ENCODE measurements at places on chromosomes 16 and 17.

DNA sequence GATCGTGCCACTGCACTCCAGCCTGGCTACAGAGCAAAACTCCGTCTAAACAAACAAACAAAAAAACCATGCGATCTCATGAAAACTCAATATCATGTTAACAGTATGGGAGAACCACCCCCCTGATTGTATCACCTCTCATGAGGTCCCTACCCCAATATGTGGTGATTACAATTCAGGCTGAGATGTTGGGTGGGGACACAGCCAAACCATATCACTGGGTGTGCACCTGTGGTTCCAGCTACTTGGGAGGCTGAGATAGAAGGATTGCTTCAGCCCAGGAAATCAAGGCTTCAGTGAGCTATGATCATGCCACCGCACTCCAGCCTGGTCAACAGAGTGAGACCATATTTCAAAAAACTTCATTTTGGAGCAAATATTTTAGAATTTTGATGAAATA lies 1094.7 kb upstream of the CDH8 start:
- DNase-seq: no peak

DNA sequence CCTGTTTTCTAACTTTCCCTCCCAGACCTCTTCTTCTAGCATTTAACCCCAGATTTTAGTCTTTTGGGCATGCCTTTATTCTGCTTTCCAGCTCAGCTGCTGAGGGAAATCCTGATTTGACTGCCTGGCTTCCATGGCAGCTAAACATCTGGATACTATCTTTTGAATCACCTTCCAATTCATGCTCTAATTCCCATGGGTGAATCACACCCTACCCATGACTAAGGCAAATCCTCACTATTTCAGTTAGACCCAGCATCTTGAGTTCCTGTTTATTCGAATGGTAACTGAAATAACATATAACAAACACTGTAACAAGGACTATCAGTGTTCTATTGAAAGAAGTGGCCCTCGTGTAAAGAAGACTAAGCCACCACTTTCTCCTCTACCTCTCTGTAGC lies 29.8 kb downstream of the CA10 start:
- no peak for DNase-seq

DNA sequence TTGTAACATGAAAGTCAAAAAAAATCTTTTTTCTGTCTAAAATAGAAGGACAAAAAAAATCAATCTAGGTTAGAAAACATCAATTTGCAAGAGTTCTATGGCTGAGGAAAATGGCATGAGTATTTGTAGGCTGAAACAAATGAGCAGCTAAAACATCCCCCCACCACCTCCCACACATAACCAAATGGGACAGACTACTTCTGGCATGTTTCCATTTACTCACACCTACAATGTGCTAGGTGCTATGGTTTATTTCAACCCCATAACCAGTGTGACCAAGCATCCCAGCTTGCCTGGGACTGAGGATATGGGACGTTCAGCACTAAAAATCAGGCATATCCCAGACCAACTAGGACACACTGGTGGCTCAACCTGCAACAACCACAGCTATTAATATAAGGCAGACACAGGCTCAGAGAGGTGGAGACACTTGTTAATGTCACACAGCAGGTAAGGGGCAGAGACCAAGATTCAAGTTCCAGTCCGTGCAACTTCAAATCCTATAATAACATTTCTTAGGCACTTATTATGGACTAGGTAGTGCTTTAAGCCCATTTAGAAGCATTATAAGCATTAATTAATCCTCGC lies 96.0 kb downstream of the XYLT1 start:
- no peak for DNase-seq

GRCh38 chr16:62548095-62548494 lies 511.9 kb upstream of the CDH8 start:
- no peak for DNase-seq

DNA sequence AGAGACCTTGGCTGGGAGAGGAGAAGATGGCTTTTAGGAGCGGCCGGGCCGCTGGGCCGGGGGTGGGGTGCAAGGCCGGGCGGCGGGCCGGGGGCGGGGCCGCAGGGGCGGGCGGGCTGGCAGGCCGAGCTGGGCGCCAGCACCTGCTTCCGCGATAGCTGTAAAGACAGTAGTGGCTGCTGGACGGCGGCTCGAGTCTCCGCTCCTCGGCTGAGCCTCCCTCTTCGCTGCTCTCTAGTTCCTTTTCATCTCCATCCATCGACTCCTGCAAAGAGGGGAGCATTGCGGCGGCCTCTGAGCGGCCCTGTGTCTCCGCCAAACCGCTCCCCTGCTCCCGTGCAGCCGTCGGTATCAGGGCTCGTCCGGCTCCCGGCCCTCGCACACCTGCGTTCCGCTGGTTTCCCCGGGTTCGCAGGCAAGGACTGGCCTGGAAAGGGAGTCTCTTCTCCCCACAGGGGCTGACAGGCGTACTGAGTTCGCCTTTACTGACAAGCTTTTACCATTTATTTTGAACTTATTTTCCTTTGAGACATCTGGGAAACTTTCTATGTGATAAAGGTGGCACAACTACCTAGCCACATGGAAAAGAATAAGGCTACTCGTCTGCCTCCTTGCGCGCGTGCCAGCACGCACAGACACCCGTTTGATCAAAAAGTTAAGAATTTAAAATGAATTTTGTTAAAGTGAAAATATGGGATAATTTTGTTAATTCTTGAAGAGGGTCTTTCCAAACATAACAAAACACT lies at the start of gene C17orf75:
TSS of gene C17orf75 (minus strand) at position 317 of the 746 bp plus-strand sequence. CDS start at position 283, 34 bp downstream.
- DNase-seq: peak; percentile 62

DNA sequence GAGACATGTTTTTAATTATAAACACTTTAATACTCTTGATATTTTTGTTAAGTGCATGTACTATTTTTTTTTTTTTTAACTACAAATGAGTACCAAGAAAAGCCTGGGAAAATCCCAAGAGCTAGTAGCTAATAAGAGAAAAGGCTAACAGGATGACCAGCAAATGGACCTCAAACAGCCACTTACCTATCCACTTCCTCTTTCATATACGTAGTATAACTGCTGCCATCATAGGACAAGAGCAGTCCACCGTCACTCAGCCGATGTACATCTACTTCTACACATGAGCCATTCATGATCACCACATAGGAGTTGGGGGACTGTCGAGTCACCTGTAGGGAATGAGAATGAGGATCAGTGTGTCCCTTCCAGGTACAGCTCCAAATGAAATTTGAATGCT lies 128.0 kb upstream of the C17orf78 start:
- no peak for DNase-seq

GRCh38 chr16:22317001-22317530 lies 19.9 kb downstream of the POLR3E start:
- DNase-seq: no peak

DNA sequence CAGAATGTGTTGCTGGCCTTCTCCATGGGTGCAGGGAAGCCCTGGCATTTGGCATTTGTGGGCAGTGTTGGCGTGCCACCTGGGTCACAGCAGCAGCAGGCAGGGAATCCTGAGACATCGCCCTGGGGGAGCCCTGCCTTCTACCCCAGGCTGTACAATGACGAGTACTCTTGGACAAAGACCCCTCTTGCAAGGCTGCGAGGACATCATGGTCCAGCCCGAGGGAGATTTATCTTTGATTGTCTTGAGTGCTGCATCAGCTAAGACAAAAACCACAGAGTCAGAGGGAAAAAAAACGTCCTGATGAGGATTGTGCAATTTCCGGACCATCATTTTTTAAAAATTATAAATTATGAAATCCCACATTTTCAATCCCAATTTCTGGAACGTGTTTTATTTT lies 3.7 kb downstream of the CRISPLD2 start:
- DNase-seq: no peak

- DNase-seq: no peak
These were observed 36.0 kb downstream of the CLUAP1 start for GRCh38 chr16:3536851-3537250.

- DNase-seq: no peak
These were observed 64.2 kb downstream of the GNA13 start for GRCh38 chr17:64992325-64992802.

DNA sequence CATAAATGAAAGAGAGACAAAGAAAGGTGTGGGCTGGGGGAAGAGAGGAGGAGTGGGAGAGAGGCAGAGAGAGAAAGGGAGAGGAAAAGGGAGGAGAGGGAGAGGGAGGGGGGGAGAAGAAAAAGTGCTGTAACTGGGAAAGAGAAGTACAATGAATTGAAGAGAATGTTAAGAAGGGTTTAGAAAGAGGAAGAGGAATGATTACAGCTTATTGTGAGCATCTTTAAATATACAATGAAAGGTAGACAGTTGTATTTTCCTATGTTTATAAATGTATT lies 229.1 kb upstream of the PMFBP1 start:
- no peak for DNase-seq

DNA sequence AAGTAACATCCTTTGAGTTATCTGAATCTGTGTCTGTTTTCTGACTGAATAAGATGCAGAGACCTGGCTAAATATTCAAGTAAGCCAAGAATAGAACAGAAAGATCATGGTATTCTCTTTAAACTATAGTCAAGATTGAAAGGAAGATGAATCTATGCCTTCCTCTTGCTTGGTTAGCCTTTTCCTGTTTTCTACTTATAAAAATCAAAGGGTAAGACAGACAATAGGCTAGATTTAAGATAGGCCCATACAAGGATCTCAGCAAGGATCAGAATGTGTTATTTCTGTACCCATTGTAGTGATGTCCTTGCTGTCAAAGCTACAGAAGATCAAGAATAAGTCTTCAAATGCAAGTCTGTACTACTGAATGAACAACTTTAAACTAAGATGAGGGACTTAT lies 7.0 kb upstream of the CDR2 start:
- no peak for DNase-seq

DNA sequence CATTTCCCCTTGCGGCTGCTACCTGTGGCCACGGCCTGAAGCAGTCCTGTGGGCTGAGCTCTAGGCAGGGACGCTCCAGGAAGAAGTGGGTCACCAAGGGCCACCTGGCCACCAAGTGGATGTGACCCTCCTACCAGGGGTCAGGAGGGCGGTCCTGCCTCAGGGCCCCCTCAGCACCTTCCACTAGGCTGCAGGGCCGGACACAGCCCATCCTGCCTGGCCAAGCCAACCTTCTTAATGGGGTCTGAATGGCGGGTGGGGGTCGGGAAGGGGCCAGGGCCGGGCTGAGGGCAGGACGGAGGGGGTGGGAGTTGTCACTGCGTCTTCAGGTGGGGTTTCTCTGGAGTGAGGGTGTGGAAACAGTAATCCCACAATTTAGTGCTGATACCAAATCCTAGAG lies 13.2 kb upstream of the MLKL start:
- DNase-seq: no peak

GRCh38 chr17:12955521-12955920 lies 62.3 kb downstream of the ELAC2 start:
- no peak for DNase-seq

DNA sequence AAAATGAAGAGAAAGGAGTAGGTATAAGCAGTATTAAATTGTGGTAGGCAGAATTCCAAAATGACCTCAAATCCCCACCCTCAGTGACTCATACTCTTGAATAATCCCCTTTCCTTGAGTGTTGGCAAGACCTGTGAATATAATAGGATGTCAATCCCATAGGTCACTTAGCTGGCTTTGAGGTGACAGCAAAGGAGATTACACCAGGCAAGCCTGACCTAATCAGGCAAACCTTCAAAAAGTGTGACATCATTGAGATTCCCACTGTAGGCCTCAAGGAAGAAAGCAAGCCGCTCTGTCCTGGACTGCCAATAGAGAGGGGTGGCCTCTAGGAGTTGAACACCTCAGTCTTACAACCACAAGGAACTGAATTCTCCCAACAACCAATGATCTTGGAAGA lies 535.2 kb downstream of the RBFOX1 start:
- no peak for DNase-seq

- DNase-seq: peak; percentile 29
These were observed 7.0 kb downstream of the KRT14 start for GRCh38 chr17:41579484-41580243.

GRCh38 chr16:86100205-86101136 lies 201.5 kb downstream of the IRF8 start:
- DNase-seq: no peak

DNA sequence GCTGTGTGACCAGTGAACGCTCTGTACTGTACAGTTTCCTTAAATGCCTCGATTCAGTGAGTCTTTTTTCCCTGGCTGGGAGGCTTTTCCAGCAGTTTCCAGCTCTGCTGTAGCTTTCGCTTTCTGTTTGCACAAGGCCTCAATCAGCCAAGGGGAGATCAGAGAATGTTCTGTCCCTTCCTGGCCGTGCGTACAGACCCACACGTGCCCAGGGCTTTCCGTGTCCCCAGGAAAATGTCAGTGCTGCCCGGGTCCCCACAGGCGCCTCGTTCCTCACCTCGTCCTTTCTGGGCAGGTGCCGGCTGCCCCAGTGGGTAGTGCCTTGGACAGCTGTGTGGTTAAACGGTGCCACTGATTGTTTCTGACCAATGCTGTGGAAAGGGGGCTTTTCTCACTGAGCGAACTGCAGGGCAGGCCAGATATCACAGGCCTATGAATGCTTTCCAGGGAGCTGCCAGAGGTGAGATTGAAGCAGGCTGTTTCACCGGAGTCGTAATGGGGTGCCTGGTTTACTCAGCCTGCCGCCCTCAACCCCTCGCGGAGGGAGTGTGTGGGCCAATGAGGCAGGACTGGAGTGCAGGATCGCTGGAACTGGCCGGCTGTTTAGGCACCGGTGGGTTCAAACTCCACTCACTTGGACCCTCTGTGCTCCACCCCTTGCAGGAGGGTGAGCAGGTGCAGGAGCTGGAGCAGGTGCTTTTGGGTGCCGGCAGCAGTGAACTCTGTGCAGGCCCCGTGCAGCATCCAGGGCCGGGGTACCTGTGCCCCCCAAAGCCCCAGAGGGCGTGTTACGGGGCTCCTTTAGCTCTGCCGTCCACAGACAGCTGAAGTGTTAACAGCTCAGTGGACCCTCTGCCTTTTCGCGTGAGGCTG lies 44.4 kb downstream of the ZNF778 start:
- DNase-seq: no peak

- no peak for DNase-seq
These were observed 83.9 kb upstream of the FBXO47 start for GRCh38 chr17:39051001-39051585.

DNA sequence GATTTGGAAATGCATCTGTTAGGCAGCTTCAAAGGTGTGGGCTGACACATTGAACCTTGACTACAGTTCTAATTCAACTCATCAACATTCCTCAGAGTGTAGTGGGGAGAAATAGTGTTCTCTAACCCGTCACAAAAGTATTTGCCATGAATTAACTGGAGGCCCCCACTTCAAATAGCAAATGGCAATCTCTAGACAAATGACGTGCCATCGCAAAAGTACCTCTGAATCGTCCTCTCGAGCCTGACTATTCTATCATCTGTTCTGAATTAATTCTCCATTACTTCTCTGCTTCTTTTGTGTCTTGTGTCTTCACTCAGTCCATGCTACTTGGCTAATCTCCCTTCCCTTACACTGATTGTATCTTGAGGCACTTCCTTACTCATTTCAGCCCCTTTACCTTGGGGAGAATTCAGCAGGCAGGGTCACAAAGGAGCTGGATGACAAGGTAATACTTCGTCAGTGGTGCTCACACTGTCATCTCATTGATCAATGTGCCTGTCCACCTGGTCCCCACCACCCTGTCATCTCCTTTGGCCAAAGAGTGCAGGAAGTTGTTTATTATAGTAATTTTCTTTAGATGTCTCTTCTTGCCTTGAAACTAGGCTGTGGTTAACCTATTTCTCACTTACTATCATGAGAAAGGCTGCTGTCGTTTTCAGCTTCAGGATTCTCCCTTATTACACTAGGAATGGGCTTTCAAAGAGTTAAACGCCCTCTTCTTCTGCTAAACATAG lies 108.4 kb downstream of the SYCE1L start:
- no peak for DNase-seq
